ENCODE measurements at places on chromosomes 2 and 18. TPM values are rescaled to one million over a fixed set of nuclear protein-coding genes. Genes with fewer than 3 reads are reported as not detected.

STPG4 gene
- total RNA-seq = 0.14 TPM

- no peaks in the 10 kb centered on the region for H3K4me1 ChIP-seq
- no peaks in the 10 kb centered on the region for H3K27me3 ChIP-seq
- H3K36me3 ChIP-seq = no peaks in the 10 kb centered on the region
- H3K27ac ChIP-seq = no peak overlapping the region
- no peak for DNase-seq
Measured at GRCh38 chr2:26175466-26176278, 2.8 kb downstream of the GAREM2 start.

- H3K27ac ChIP-seq = no peak overlapping the region
- DNase-seq = peak; percentile 35
- peak overlapping the region; percentile 68 for H3K4me3 ChIP-seq
- H3K4me1 ChIP-seq = peaks cover 12% of the 10 kb centered on the region
- H3K36me3 ChIP-seq = peaks cover 4% of the 10 kb centered on the region
Measured at GRCh38 chr18:80109676-80110078, 615 bp downstream of the ADNP2 start.

GRCh38 chr2:96577501-96577900 lies 40.9 kb downstream of the ARID5A start:
- H3K4me3 ChIP-seq = no peak overlapping the region
- H3K36me3 ChIP-seq = no peaks in the 10 kb centered on the region
- no peaks in the 10 kb centered on the region for H3K27me3 ChIP-seq
- no peaks in the 10 kb centered on the region for H3K4me1 ChIP-seq
- H3K27ac ChIP-seq = no peak overlapping the region
- DNase-seq = no peak

DNA sequence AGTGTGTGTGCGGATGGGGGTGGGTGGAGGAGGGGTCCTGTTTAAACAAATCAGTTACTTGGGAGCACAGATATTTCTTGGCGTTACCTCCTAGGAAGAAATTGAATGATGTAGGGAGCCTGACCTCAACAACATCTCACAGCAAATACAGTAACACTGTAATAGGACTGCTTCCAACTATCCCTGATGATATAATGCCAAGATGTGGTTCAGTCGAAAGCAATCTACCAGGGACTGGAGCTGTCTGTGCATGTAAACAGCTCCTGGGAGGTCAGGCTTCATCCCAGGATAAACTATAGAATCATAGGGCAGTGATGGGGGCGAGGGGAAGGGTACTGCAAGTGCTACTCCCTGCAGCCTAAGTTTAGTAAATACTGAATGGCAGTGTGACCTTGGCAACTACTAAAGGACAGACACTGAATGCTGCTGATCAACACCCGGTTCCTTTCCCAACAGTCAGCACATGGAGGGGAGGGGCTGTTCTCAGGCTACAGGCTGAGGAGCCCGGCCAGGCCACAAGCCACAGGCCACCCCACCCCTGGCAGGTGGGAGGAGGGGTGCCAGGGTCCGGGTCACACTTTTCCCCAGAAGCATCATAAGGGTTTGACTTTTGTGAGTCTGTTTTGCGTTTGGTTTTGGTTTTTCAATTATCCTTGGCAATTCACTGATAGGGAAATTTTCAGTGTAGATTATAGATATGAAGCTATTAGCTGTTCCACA lies 85.3 kb upstream of the ZNF397 start:
- no peaks in the 10 kb centered on the region for H3K36me3 ChIP-seq
- no peak for DNase-seq
- no peak overlapping the region for H3K27ac ChIP-seq

- H3K36me3 ChIP-seq = peaks cover 3% of the 10 kb centered on the region
- no peak overlapping the region for H3K4me3 ChIP-seq
- H3K27me3 ChIP-seq = no peaks in the 10 kb centered on the region
- H3K4me1 ChIP-seq = no peaks in the 10 kb centered on the region
Measured at GRCh38 chr2:97834610-97835009, 121.2 kb downstream of the ZAP70 start.

- H3K4me1 ChIP-seq = 0 out of 2 replicates have a peak, but pooled peaks cover 8% of the 10 kb centered on the region
- no peak overlapping the region for H3K4me3 ChIP-seq
- H3K27ac ChIP-seq = no peak overlapping the region
- H3K27me3 ChIP-seq = no peaks in the 10 kb centered on the region
Measured at GRCh38 chr2:240799033-240799820, 20.8 kb downstream of the KIF1A start.

GRCh38 chr2:6896930-6897759 lies 19.6 kb downstream of the RSAD2 start:
- no peak overlapping the region for H3K27ac ChIP-seq
- H3K4me3 ChIP-seq = no peak overlapping the region
- 0 out of 2 replicates have a peak, but pooled peaks cover 3% of the 10 kb centered on the region for H3K4me1 ChIP-seq
- DNase-seq = peak; percentile 56

DNA sequence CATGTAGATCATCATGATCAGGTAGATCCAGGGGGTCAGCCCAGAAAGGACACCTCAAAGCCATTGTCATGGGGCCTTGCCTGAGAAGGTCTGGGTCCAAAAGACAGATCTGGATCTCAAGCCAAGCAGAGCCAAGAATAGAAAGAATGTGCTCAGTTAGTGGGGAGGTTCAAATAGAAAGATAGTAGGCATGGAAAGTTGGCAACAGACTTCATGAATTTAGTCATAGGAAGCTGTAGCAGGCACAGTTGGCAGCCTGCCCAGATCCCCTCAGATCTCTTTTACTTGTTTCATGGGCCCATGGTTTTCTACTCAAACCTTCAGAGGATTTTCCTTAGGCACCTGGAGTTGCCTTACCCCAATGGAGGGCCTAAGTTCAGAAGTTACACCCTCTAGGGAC lies 767.0 kb downstream of the SLC4A3 start:
- H3K27ac ChIP-seq = no peak overlapping the region
- no peak overlapping the region for H3K4me3 ChIP-seq
- DNase-seq = no peak
- no peaks in the 10 kb centered on the region for H3K4me1 ChIP-seq

MFSD2B gene
- 0.05 TPM for total RNA-seq

INHBB gene
- total RNA-seq = not detected

SLC5A7 gene
- total RNA-seq = not detected
